ENCODE measurements at places on chromosomes 6 and 20. TPM values are rescaled to one million over a fixed set of nuclear protein-coding genes. Genes with fewer than 3 reads are reported as not detected.

DNA sequence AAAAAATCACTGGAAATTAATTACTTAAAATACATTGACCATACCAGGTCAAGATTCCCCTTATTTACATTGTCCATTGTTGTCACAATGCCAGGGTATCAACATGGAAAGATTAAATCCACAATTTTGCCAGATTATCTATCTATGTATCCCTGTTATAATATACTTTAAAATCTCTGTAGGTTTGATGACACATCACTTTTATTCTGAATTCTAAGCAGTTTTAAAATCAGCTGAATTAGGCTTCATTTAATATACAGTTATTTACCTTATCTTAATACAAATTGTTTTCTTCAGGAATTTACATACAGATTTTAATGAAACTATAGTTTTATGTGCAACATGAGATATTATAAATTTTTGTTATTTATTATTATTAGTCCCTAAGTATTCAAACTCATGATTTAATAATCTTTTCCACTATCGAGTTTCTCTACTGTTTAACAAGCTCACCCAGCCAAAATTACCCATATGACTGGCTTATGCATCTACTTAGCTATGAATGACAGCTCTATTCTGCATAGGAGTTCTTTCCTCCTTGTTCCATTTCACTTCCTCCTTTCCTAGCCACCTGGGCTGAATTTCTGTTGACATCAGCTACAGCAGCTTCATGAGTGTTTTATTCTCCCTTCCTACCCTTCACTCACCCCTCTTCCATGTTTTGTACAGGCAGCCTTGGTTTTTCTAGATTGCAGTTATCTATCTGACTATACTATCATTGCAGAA lies 654.2 kb upstream of the MAP3K7 start:
- DNase-seq = no peak

GRCh38 chr6:106783640-106784566 lies 154.5 kb downstream of the QRSL1 start:
- DNase-seq = peak; percentile 75

DNA sequence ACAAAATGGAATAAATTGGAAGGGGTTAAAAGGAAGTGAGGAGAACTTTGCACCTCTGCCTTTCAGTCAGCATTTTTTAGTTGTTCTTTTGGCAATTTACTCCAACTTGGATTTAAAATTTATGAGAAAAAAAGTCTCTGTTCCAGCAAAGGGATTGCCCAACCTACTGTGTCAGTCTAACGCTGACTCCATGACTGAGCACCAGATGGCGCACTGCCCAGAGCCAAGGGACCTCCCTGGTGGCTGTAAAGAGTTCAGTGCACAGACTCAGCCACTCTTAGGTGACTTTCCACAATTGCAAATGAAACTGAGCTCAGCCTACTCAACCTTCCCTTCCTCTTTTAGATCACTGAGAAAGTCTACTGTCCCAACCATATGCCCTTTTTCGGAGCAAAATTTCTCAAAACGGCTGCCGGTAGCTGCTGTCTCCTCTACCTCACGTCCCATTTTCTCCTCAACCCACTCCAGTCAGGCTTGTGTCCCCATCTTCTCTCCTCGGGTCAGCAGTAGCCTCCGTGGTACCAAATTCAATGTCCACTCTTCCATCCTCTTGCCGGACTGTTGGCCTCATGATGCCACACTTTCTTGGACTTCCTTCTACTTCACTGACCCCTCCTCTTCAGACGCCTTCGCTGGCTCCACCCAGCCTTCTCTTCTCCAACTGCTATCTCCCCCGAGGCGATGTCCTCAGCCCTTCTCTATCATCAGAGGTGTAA lies 38.7 kb downstream of the GSTA2 start:
- DNase-seq = peak; percentile 84

- DNase-seq = no peak
Measured at GRCh38 chr6:152356662-152357061, 280.5 kb downstream of the SYNE1 start.

DNA sequence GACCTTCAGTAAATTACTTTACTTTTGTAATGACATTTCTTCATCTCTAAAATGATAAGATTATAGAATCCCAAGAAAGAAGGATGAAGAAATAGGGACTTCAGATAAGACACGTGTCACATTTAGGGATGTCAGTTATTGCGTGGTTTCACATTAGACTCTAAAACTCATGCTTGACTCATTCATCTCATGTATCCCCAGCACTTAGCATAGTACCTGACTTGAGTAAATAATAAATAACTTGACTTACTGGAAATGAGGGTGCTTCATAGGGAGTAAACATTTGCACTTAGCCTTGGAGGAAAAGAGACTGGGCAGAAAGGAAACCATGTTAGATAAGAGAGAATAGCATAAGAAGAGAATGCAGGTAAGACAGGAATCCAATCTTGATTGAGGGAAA lies 37.2 kb downstream of the VTA1 start:
- DNase-seq = no peak

- DNase-seq = no peak
Measured at GRCh38 chr6:8170245-8170644, 67.9 kb upstream of the EEF1E1 start.

DNA sequence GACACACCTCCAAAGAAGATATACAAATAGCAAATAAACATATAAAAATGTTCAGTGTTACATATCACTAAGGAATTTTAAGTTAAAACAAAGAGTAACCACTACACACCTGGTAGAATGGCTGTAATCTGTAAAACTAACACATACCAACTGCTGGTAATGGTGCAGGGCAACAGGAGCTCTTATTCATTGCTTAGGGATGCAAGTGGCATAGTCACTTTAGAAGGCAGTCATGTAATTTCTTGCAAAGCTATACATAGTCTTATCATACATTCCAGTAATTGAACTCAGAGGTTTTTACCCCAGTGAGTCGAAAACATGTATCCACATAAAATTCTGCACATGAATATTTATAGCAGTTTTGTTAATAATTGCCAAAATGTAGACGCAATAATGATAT lies 906.8 kb upstream of the CITED2 start:
- no peak for DNase-seq

DNA sequence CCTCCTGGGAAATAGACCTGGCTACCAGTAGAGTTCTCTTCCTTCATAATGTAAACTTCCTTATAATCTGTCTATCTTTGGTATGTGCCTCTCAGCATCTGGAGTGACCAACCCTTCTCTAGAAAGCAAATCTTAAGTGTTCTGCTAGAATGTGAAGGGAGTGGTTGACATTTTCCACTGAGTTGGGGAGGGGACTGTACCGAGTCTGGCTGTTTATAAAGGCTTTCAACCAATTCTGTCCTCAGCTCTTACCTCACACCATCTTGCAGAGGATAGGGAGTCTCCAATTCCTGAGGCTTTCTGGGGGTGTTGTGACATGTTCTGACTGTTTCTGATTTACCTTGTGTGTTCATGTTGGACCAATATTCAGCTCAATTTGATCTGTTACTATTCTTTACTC lies 39.6 kb downstream of the FAM217A start:
- no peak for DNase-seq

- no peak for DNase-seq
Measured at GRCh38 chr20:59255256-59255655, 45.2 kb upstream of the EDN3 start.

GRCh38 chr6:158040051-158040803 lies 58.6 kb downstream of the SYNJ2 start:
- DNase-seq = peak; percentile 99

Gene WFDC5
- not detected for total RNA-seq

Gene HTR1B
- not detected for total RNA-seq

Gene TTK
- total RNA-seq = 180 TPM

Gene SEL1L2
- total RNA-seq = not detected

Gene ADGRG6
- total RNA-seq = 15.3 TPM

Gene HRH3
- not detected for total RNA-seq

Gene ZC2HC1B
- not detected for total RNA-seq

Gene LPA
- total RNA-seq = not detected

Gene CEBPB
- total RNA-seq = 38.0 TPM

Gene TCF15
- 0.18 TPM for total RNA-seq

Gene MYMX
- total RNA-seq = not detected

Gene TMEM74B
- 0.06 TPM for total RNA-seq
